GF-D8 (cell line): ENCODE measurements at places on chromosomes 12 and 14.

- no peak for DNase-seq
Measured at GRCh38 chr14:92719421-92719820, 29.0 kb downstream of the LGMN start.

GRCh38 chr14:25048170-25049016, 1.6 kb downstream of the STXBP6 start:
- no peak for DNase-seq

DNA sequence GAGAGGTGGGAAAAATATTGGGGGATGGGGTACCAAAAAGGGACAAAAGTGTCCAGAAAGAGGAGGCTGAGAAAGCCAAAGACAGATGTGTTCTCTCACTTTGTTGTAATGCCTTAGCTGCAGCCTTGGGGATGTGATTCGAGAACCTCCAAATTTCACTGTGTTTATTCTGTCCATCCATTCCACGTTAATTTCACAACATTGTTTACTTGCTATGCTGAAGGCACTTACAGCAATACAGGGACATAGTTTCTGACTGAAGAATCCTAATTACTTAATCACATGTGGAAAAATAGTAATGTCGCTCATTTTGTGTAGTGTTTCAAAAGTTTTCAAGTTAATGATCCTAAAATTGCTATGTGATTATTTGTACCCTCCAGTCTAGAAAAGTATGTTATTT, 146.2 kb upstream of the SLC38A2 start:
- no peak for DNase-seq

DNA sequence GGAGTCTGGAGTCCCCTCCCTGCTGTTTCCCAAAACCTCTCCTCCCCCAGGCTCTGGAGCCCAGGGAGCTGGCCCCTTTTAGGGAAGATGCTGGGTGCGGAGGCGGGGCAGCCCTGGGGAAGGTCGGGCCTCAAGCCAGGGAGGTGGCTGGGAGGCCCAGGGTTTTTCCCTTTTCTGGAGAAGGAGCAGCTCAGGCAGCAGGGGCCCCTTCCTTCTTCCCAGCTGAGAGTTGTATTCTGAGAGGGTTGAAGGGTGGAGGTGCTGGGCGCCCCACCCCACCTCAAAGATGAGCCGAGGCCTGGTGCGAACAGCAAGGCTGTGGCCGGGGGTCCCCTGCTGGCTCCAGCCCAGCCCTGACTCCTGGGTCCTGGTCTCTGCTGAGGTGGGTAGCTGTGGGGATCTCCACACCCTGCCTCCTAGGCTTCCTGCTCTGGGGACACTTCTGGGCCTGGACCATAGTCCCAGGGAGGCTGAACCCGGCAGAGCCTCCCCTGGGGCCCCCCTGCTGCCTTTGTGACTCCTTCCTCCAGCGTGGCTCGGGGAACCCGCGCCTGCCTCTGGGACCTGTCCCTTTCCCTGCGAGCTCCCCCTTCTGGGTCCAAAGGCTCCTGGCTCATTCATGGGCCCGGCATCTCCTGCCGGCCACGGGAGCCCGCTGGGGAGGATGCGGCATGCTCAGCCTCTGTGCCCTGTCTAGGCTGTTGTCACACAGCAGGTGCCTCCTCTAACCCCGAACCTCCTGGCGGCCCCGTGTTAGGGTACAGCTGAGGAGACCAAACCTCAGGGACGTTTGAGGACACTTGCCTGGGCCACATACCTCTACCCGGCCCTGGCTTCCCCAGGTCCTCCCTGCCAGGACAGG, 4.4 kb downstream of the TRMT61A start:
- no peak for DNase-seq

- no peak for DNase-seq
Measured at GRCh38 chr14:102935756-102936155, 13.3 kb downstream of the AMN start.

DNA sequence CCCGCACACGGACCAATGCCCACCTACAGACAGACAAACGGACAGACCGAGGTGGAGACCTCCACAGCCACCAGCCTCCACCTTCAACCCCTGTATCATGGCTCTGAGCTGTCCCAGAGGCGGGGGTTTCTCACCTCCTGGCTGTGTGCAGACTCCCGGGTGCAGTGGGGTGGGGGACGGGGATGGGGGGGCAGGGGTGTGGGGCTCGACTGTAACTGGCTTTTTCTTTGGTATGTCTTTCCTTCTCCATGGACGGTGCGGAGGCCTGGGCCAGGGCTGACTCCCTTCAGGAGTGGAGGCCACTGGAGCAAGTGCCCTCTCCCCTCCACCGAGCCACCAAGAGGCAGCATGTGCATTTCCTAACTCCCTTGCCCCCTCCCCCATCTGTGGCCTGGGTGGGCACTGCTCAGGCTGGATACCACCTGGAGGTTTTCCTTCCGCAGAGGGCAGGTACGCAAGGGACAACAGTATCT, 122.6 kb downstream of the ESRRB start:
- no peak for DNase-seq

DNA sequence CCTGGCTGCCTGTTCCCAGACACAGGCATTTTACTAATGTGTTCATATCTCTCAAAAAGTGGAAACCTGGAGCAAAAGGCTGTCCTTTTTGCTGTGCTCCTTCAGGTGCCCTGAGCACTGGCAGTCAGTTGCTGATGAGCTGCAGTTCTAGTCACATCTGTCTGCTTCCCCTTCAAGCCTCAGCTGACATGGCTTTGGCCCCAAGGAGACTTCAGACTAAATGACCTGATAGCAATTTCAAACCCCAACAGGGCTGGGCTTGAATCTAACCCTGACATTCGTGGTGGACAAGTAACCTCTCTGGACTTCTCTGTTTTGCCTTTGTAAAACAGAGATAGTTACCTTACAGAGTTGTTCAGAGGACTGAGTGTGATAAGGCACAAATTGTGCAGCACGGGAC, 5.7 kb downstream of the SERPINA9 start:
- no peak for DNase-seq

DNA sequence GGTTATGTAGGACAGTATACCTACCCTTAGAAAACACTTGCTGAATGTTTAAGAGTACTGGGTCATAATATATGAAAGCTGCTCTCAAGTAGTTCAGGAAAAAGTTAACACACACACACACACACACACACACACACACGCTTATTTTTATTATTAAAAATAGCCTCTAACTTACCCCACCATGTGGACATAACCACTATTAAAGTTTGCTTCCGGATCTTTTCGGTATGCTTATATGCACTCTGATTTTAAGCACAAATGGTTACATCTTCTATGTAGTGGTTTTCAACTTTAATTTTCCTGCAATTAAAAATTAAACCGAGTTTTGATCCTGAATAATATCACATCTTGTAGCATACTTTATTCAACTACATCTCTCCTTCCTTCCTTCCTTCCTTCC, 84.9 kb upstream of the TRAF3 start:
- no peak for DNase-seq

- no peak for DNase-seq
Measured at GRCh38 chr12:21144309-21144708, 13.3 kb downstream of the SLCO1B1 start.

DNA sequence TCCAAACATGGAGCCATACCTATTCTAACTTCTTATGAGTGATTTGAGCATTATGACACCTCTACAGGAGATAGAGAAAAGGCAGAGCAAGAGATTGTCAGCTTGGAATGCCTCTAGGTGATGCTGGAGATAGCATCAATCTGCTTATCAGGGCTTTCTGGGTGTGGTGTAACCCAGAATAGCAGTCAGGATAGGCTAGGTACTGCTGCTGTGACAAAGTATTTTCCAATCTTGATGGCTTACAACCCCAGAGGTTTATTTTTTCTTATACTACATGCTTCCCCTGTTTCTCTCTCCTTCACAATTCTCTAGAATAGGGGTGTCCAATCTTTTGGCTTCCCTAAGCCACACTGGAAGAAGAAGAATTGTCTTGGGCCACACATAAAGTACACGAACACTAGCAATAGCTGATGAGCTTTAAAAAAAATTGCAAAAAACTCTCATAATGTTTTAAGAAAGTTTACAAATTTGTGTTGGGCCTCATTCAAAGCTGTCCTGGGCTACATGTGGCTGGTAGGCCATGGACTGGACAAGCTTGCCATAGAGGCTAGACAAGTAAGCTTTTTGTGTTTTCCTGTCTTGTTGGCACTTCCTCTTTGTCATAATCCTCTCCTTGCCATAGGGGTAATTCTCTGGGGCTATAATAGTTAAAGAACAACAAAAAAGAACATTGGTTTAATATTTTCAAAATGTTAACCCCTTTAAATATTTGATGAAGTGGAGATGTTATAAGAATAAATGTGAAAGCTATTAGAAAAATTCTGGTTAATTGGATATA, 123.9 kb upstream of the PMCH start:
- no peak for DNase-seq

DNA sequence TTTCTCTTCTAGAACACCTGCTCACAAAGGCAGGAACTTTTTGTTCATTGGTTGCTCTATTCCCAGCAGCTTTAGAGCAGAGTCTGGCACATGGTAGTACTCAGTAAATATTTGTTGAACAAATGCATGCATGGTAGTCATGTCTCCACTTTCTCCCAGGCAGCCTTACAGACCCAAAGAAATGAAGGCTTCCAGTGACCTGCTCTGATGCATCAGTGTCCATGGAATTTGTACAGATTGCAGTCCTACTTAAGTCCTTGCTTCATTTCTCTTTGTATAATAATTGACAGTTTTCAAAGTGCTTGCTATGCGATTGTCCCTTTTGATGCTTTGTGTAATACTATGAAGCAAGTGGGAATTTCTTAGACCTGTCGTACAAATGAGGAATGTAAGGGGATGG, 119.6 kb downstream of the DERA start:
- no peak for DNase-seq

GRCh38 chr14:69043596-69044260, 64.6 kb upstream of the ACTN1 start:
- DNase-seq = no peak

DNA sequence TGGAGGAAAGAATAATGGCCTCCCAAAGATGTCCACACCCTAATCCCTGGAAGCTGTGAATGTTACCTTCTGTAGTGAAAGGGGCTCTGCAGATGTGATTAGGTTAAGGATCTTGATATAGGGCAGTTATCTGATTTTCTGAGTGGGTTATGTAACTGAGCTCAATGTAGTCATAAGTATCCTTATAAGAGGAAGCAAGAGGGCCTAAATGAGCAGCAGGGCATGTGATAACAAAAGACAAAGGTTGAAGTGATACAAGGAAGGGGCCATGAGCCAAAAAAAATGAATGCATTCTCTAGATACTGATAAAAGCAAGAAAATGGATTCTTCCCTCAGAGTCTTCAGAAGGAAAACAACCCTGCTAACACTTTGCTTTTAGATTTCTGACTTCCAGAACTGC, 78.8 kb downstream of the OSBPL8 start:
- peak; percentile 30 for DNase-seq

GRCh38 chr14:75450381-75451276, 22.8 kb downstream of the JDP2 start:
- DNase-seq = no peak

- peak; percentile 21 for DNase-seq
Measured at GRCh38 chr14:74618078-74618952, 6.3 kb upstream of the LTBP2 start.

- DNase-seq = no peak
Measured at GRCh38 chr14:20499881-20500280, 5.5 kb upstream of the RNASE10 start.

DNA sequence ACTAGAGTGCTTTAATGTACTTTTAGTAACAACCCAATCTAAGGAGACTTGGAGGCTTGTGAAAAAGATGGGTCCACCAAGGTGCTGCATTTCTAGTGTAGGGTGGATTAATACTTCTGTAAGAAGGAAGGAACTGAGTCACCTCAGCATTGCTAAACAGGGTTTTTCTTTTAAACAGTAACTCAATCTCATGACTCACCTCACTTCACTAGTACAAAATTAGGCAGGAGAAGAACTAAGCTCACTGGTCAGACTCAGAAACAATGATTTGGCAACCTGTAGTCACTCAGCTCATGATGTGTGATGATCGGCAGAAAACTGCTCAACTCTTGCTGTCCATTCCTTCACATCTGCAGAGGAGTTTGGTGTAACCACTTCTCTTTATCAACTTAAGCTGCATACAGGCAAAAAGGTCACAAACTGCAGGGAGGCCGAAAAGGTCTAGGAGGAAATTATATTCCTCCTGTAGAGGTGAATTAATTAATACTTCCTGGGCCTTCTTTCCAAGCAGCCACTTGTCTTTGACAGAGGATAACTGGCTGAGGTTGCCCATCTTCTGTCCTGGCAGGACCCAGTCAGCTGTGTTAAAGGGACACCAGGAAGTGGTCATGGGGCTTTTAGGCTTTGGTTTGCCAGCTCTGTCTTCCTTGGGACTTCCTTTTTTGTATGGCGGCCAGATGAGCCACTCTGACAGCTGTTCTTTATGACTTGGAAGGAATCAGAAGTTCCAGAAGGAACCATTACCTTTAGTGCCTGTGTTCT, 466.9 kb downstream of the FUT8 start:
- no peak for DNase-seq

DNA sequence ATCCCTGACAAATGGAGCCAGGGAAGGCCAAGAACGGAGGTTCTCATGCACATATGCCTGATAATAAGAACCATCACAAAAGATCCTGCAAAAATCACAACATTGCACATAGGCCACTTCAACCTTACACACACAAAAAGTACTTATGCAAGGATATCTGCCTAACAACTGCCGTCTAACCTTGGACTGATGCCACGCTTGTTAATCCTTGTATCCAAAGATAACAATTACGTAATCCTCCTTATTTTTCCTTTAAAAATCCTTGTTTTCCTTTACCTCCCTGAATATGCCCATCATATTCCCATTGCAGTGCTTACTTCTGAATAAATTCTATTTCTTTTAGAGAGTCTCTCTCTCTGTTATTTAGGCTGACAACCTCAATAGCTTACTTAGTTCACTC, 59.5 kb downstream of the TMEM116 start:
- DNase-seq = no peak
